ENCODE measurements at places on chromosomes 1 and 21.

GRCh38 chr1:220908757-220909156, 29.5 kb downstream of the HLX start:
- DNase-seq, result peak; percentile 56

DNA sequence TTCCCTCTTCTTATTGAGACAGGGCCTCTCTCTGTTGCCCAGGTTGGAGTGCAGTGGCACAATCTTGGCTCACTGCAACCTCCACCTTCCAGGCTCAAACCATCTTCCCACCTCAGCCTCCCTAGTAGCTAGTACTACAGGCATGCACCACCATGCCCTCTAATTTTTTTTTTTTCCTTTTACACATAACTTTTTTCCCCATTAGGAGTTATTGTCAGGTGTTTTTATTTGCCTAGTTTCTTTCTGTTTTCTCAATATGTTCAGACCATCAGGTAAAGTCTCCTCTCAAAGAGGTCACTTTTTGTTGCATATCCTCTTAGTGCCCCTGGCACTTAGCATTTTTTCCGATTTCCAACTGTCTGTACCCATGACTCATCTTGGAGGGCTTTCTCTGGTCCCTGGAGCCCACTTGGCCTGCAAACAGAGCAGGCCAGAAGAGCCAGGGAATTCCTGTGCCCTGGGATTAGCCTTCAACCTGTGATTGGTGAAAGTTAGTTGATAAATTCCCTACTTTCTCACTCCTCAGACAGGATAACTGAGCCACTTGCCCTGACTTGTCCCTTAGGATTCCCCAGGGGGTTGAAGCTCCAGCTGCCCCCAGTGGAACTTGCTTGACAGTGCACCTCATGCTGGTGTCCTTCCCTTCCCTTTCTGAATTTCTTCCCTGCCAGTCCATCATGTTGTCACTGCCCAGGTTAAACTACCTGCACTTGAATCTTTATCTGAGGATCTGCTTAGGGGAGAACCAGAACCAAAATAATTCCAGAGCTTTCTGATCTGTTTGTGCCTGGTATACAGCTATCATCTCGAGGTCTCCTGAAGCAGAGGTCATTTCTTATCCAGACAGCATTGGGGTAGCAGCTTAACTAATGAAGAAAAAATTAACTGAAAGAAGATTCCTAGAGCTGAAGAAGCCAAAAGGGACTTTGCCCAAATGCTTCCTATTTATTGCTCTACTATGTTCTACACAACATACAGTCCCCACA, 2.4 kb downstream of the NTPCR start:
- DNase-seq, result peak; percentile 61

DNA sequence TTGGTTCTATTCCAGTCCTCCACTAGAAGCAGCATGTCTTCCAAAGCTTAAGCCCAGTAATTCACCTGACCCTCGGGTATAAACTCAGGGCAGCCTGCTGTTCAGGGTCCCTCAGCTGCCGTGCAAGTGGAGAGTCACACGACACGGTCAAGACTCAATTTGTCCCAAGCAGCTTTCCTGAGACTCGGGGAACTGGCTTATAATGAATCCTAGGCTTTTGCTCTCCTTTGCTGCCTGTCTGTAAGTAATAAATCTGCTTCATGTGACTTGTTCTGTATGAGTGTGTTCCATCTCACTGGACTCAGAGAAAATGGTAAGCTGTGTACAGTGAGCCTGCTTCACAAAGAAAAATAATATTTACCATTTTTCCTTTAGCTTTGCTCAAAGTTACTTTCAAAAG, 119.8 kb downstream of the CYYR1 start:
- DNase-seq, result no peak

- no peak for DNase-seq
Measured at GRCh38 chr1:17141441-17142197, 22.4 kb upstream of the PADI2 start.

Measured in cardiac muscle cell (in vitro differentiated cells and primary cell).